ENCODE measurements at places on chromosomes 7 and 10.

DNA sequence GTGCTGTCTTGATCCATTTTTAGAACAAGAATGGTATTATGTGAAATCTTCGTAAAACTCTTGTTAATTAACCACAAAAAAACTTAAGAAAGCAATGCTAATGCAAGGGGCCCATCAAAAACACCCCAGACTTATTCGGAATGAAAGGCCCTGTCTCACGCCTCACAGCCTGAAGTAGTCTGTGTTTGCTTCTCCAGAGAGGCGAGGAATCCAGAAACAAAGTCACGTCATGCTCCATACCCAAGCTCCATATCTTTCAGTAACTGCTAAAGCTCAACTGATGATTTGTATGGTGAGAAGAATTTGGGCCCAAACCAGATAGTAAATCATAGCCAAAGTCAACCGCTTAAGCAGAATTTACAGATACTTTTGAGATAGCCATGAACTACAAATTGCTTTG, 155.4 kb downstream of the ATE1 start:
- DNase-seq, result no peak

GRCh38 chr7:81280531-81280930, 361.7 kb upstream of the SEMA3C start:
- no peak for DNase-seq

DNA sequence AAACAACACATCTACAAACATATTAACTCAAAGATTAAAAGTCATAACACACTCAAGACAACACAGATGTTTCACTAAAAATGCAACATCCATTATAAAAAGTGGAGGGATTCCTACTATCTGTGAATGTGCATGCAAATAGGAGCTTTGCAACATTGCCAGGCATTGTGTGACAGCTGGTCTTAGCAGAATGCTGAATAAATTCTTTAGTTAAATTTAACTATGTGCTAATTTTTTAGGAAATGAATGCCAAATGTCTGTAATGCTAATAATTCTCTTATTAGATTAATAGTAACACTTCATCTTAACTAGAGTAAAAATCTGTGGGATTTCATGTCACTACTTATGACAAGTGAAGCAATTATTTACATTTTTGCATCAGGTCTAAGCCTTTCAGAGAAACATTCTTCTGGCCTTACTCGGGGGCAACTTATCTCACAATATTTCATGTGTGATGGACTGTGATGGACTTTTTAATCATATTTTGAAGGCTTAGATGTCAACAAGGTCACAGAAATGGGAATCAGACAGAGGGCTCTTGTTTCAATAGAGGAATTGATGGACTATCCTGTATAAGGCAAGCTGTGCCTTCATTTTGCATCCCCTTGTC, 524.6 kb upstream of the KCND2 start:
- no peak for DNase-seq

DNA sequence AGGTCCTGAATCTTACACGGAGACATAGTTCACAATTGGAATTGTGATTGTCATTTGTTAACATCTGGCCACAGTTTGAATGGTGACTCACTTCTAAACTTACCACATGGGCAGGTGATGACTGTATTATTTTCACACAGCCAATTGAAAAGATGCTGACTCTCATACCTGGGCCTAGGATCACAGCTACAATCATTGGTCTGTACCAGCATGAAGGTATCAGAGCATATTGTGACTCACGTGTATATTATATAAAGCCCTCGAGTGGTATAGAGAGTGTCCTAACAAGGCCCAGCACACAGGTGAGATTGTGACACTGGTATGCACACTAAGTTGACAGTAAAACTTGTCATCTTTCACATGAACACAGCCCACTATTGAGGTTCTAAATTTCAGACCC, 9.4 kb upstream of the ZNF107 start:
- DNase-seq, result no peak

DNA sequence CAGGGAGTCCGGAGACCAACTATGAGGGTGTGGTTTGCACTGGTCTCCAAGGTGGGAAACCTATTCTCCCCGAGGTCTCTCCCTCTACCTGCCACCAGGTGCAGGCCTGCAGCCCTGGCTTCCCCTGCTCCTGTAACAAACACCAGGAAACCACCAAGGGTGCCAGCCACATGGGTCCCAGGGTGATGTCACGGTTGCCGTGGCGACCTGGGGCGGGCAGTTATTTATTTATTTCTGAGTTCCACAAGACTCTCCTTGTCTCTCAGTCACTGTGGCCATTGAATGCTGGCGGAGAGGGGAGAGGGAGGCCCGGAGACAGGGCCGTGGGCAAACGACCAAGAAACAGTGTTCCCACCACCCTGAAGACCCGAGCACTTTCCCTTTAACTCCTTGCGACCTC, 27.0 kb downstream of the MMD2 start:
- DNase-seq, result peak; percentile 10

- DNase-seq, result no peak
Measured at GRCh38 chr7:46557295-46557711, 636.2 kb upstream of the IGFBP3 start.

DNA sequence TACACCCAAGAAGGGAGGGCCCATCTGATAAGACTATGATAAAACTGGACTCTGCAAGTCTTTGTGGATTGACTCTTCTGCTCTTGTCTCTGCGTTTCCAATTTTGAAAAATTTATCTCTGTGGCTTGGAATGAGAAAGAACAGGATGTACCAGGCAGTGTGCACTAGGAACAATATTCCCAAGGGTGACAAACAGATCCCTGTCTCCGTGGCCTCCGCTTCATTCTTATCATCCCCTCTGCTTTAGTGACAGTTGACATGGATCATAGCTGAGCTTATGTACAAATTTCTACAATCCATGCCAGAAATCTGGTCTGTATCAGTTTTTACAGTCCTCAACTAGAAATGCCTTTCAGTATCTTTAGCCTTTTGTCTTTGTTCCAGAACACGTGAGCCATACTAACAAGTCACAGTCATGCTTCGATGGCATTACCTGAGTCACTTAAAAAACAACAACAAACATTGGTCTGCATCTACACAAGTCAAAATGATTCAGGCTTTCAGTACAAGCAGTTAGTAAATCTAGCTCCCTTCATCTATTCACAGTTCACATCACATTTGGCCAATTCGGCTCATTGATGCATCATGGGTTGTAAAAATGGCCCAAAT, 393.6 kb upstream of the CELF2 start:
- DNase-seq, result no peak

DNA sequence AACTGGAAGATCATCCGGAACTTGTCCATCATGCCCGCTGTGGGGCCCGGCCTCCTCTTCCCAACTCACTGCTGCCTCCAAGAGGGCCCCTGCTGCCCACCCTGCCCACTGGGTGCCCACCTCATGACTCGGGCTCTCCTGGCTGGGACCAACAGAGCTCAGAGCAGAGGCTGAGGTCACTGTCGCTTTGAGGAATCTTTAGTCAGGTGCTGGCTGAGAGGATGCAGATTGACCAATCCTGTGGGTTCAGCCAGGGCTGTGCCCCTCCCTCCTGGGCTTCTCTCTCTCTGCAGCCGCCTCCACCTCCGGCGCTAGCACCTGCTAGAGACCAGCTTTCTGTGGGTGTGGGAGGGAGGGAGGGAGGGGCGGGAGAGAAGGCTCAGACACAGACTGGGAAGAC, at the start of gene CALHM1:
Gene CALHM1, minus strand, starts transcription at position 181 of the 400 bp plus-strand sequence. Its CDS starts 149 bp downstream, at position 32.
- peak; percentile 35 for DNase-seq

- DNase-seq, result no peak
Measured at GRCh38 chr10:8230902-8231301, 176.4 kb downstream of the GATA3 start.

DNA sequence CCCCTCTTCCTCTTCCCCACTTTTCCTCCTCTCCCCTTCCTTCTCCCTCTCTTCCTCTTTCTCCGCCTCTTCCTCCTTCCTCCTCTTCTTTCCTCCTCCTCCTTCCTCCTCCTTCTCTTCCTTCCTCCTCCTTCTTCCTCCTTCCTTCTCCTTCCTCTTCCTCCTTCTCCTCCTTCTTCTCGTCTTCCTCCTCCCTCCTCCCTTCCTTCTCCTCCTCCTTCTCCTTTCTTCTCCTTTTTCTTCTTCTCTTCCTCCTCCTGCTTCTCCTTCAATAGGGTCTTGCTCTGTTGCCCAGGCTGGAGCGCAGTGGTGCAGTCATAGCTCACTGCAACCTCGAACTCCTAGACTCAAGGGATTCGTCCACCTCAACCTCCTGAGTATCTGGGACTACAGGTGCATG, 56.9 kb downstream of the PALD1 start:
- no peak for DNase-seq

DNA sequence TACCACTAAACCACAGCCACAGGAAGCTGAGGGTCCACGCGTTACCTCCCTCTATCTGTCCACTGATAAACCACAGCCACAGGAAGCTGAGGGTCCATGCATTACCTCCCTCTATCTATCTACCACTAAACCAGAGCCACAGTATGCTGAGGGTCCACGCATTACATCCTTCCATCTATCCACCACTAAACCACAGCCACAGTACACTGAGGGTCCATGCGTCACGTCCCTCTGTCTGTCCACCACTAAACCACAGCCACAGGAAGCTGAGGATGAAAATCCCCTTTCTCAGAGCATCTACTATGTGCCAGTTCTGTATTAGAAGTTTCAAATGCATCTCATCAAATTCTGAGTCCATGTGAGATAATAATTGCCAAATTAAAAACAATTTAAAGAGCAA, 589.3 kb downstream of the DNAJB6 start:
- no peak for DNase-seq

Data from activated CD4-positive, alpha-beta T cell treated with anti-CD3 and anti-CD28 coated beads, Interleukin-2, amount 10 ng/mL, durations not matched to agents 7 days and 5 days (primary cell).